Fibroblast of pulmonary artery (primary cell): ENCODE measurements at places on chromosomes 3 and 15.

- no peak for DNase-seq
These were observed 99.6 kb downstream of the VPS8 start for GRCh38 chr3:184911570-184911969.

- DNase-seq, result no peak
These were observed 125.2 kb downstream of the ANXA2 start for GRCh38 chr15:60272623-60273022.

- peak; percentile 93 for DNase-seq
These were observed 40.7 kb downstream of the C2CD4B start for GRCh38 chr15:62124176-62124972.

DNA sequence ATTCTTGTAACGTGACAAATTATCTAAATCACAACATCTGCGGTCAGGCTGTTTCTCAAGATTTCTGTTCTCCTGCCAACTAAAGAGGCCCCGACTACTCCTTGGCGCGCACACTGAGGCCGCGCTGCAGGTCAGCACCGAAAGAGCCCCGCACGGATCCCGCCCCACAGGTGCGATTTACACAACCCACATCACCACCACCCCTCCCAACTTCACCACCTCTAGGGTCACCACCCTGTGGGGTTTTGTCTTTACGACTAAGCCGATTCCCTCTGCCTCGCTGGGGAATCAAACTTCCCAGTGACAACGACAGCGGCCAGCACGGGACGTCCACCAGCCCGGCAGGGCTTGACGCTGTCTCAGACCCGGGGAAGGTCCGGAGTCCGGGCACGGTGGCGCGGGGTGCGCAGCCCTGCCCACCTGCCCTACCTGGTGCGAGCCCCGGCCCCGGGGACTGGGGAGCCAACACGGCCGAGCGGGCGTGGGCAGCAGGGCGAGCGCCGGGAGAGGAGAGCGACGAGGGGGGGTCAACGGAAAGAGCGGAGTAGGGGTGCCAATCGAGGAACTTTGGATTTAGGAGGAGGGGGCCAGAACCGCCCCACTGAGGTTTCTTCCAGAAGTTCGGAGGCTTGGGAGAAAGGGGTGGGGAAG is 764 bp downstream of the UACA start:
- DNase-seq, result peak; percentile 70

GRCh38 chr15:94300612-94301011 is 69.3 kb downstream of the MCTP2 start:
- DNase-seq, result no peak
